ENCODE measurements at places on chromosomes 11 and 22. TPM values are rescaled to one million over a fixed set of nuclear protein-coding genes. Genes with fewer than 3 reads are reported as not detected.

The GALNT18 gene
- total RNA-seq, result 51.7 TPM

The CATSPERZ gene
- not detected for total RNA-seq

The PEX26 gene
- total RNA-seq, result 14.8 TPM

The OR4A5 gene
- total RNA-seq, result not detected

The ELMOD1 gene
- total RNA-seq, result 2.8 TPM

The POU2AF2 gene
- total RNA-seq, result not detected

The APOBEC3G gene
- 7.0 TPM for total RNA-seq

The AIP gene
- total RNA-seq, result 51.1 TPM

The KDM4D gene
- total RNA-seq, result 0.74 TPM

The TBX10 gene
- not detected for total RNA-seq

The APOL5 gene
- total RNA-seq, result not detected

The MS4A14 gene
- not detected for total RNA-seq

The BACE1-AS gene
- 4.7 TPM for total RNA-seq

The ZNF214 gene
- 2.8 TPM for total RNA-seq

The TCN2 gene
- total RNA-seq, result 3.1 TPM

The HBG2 gene
- not detected for total RNA-seq
